ENCODE measurements at places on chromosomes 2 and 18. TPM values are rescaled to one million over a fixed set of nuclear protein-coding genes. Genes with fewer than 3 reads are reported as not detected.

TMEM163 gene
- not detected for total RNA-seq

SF3B6 gene
- total RNA-seq = 143 TPM

IER3IP1 gene
- 16.0 TPM for total RNA-seq

CACNB4 gene
- total RNA-seq = 0.31 TPM

AMER3 gene
- not detected for total RNA-seq

CPLX4 gene
- total RNA-seq = not detected

CCDC148 gene
- total RNA-seq = not detected

ZNF804A gene
- not detected for total RNA-seq

ALPP gene
- not detected for total RNA-seq

ARL5A gene
- 77.5 TPM for total RNA-seq

GRCh38 chr18:9992300-9992972 is 78.6 kb downstream of the VAPA start:
- no peak for DNase-seq

DNA sequence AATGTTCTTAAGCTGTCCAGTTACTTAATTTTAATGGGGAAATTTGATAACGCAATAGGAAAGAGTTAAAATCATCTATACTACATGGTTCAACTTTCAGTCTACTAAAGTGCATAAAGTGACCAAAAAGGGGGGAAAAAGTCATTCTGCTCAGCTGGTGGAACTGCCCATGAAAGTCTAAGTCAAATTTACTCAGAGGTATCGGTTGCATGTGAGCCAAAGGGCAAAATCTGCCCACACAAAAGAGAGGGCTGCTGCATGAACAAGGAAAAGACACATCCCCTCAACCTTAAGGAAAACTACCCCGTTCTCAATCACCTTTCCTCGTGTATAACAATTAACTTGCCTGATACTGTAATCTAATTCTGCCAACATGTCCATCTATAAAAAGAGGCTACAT is 126.1 kb downstream of the TCF4 start:
- no peak for DNase-seq

- DNase-seq = no peak
Observed at GRCh38 chr2:76825140-76825970, 696.8 kb downstream of the LRRTM4 start.

DNA sequence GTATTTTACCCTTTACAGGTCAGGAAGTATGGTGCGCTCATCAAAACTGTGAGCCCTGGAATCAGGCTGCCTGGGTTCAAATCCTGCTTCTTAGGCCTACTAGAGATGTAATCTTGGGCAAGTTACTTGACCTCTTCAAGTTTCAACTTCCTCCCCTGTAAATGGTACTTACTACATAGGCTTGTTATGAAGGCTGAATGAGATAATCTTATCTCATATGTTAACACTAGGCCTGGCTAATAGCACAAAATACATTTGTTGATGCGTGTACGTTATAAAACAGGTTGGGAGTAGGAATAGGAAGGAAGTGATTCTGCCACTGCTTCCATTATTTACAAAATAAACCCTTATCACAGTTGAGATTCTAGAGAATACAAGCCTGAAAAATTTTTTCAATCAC is 1.7 kb upstream of the RFTN2 start:
- no peak for DNase-seq

DNA sequence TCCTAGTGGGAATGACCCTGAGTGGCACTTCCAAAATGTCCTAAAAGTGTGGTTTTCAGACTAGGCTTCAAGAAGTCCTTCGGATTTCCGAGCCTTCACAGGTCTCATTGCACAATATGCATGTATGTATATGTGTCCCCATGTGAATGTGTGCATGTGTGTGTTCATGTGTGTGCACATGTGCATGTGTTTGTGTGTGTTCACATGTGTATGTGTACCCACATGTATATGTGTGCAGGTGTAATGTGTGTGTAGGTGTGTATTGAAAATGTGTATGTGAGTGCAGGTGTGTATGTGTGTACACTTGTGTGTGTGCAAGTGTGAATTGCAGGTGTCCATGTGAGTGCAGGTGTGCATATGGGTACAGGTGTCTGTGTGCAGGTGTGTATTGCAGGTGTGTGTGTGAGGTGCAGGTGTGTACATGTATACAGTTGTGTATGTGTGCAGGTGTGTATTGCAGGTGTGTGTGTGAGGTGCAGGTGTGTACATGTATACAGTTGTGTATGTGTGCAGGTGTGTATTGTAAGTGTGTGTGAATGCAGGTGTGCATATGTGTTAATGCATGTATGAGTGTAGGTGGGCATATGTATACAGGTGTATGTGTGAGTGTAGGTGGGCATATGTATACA is 124.4 kb upstream of the EPB41L3 start:
- DNase-seq = no peak

GRCh38 chr2:190255676-190256075 is 64.0 kb downstream of the HIBCH start:
- DNase-seq = no peak

GRCh38 chr18:28766027-28766426 is 589.1 kb upstream of the CDH2 start:
- DNase-seq = no peak

DNA sequence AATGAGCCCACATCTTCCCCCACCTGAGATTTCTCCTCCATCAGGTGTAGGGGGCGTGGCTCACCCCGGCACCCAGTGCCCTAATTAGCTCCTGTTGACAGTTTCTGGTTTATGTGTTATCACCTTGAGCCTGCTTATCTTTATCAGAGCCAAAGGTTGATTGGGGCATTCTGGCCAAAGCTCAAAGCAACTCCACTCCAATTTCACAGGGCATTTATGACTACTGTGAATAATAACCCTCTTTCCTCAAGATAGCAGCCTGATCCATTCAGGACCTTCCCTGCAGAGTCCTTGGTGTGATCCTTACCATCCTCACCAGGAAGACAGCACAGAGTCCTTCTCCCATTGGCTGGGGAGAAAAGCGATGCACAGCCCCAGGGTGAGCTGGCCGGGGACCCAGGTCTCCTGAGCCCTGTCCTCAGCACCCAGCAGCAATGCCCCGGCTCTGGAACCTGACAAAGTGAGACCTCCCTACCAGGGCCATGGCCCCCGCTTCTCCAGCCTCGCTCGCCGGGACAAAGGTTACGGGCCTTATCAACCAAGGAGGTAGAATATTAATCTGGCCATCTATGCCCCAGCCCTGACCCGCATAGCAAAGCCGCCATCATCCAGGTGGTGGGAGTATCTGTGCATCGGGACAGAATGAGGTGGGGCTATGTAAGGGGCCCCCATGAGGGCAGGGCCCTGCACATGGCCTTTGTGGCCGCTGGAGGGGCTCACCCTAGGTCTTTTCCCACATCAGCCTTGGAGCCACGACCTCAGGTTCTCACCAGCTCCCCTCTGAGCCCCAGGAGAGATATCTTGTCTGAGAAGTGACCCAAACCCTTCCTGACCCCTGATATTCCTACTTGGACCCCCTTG is 64.5 kb downstream of the ZFP36L2 start:
- no peak for DNase-seq

DNA sequence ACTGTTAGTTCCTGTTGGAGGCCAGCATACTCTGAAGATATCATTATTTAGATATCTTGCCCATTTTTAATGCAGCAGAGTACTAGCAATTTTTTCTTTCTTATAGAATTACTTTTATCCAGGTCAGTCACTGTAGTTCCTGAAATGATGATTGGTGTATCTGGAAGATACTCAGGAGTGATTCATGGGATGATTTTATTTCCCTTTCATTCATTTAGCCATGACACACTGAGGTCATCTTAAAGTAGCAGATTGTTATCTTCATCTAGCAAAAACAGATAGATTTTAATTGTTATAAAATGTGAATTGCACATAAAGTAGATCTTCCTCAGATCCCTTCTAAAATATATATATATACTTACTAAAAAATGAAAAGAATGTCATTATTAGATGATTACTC is 109.1 kb downstream of the PIK3C3 start:
- DNase-seq = no peak

GRCh38 chr2:119760956-119761275 is 1.2 kb downstream of the PTPN4 start:
- DNase-seq = no peak

DNA sequence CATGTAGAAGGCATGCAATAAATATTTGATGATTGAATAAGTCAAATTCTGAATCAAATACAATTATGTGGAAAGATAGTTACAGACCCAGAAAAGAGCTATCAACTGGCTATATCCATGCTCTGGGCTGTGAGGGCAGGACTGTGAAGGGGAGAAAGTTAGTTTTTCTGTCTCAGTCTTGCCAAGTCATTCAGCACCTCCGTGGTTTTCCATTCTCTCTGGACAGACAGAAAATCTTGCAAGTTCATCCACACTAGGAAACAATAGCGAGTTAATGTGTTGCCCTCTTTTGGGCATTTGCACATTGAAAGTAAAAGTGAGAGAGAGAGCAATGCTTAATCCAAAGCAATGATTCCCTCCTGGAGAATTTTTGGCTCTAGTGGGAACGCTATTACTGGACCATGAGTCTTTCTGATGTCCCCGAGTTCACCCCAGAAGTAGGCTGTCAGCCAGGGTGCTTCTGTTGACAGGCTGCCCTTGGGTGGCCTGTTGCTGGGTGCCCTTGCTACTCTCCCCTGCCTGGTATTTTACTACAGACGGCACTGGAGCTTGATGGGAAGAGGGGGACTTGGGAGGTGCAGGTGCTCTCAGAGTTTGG is 238.3 kb downstream of the LOXHD1 start:
- no peak for DNase-seq

Measured in activated CD4-positive, alpha-beta T cell treated with anti-CD3 and anti-CD28 coated beads, Interleukin-2, amount 10 ng/mL, durations not matched to agents 24 days and 14 days (primary cell).